ENCODE measurements at places on chromosomes 12 and 14.
A peak's percentile ranks its signal among the peaks of the same experiment; 100 is the strongest.

- DNase-seq: no peak
Measured at GRCh38 chr12:124171231-124171979, 123.5 kb upstream of the RFLNA start.

GRCh38 chr14:26765768-26766520 lies 168.1 kb upstream of the NOVA1 start:
- DNase-seq: no peak

GRCh38 chr14:99687284-99688209 lies 3.4 kb downstream of the CYP46A1 start:
- DNase-seq: no peak

GRCh38 chr12:27578689-27579372 lies 54.8 kb downstream of the PPFIBP1 start:
- DNase-seq: no peak

GRCh38 chr14:94397289-94398181 lies 9.1 kb upstream of the SERPINA1 start:
- no peak for DNase-seq

DNA sequence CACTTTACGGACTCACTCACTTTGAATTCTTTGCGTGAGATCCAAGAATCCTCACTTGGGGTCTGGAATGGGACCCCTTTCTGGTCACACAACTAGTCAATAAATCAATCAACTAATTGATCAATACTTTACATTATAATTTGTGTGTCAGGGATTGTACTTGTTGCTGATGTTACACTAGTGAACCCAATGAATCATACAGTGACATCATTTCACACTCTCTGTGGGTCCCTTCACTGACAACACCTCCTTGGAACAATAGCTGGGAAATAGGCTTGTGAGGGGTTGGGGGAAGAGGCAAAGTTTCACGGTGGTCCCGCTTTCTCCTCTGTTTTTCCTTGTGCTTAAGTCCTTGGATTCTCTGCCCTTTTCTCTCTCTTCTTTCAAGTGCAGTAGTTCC lies 35.0 kb downstream of the TPH2 start:
- no peak for DNase-seq

GRCh38 chr12:55847033-55847432 lies 4.3 kb upstream of the MMP19 start:
- no peak for DNase-seq

DNA sequence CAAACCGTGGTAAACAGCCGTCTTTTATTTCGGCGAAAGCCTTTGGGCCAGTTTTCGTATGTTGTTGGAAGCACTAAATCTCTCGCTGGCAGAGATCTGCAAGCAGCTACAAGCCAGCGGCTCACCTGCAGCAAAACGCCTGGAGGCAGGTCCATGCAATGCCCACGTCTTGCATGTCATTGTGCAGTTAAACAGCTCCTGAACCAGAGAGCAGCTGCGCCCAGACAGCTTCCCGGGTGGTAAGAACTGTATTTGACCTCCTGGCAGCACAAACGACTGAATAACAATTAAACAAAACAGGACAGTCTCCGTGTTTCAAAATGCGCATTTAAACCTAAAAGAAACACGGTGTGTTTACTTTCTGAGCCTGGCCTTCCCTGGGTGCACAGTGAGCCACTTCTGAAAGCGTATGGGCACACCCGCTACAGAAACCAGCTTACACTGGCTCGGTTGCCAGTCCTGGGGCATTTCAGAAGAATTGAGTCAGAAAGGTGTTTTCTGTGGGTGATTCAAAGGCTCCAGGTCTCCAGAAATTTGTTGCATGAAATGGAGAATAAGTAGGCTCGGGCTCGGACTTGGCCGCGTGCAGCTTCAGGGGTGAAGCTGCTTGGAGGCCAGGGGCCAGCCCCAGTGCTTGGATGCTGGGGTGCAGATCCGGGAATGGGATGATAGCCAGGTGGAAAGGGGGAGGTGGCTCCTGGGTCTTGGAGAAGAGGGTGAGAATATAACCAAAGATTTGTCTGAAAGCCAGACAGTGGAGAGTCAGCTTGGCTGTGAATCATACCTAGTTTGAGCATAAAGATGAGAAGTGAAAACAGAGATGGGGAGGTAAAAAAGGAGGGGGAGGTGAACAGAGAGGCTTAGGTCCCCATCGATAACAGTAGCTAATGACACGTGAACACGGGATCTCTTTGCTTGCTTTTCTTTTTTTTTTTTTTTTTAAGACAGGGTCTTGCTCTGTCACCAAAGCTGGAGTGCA lies 24.9 kb upstream of the FZD10 start:
- no peak for DNase-seq

DNA sequence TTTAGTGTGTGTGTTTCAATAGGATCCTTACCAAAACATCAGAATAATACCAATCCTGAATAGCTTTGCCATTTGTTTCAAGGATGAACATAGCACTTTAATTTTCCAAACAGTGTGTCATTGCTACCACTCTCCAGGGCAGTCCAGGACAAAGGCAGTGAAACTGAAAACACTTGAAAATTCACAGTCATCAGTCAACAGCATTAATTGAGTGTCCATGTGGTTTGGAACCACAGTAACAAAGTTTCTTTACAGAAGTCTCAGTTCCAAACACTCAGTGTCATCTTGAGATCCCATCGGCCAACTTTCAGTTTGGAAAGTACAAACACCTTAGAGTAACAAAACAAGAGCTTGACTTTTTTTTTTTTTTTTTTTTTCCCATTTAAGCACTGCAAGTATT lies 228.4 kb upstream of the SOX5 start:
- no peak for DNase-seq

DNA sequence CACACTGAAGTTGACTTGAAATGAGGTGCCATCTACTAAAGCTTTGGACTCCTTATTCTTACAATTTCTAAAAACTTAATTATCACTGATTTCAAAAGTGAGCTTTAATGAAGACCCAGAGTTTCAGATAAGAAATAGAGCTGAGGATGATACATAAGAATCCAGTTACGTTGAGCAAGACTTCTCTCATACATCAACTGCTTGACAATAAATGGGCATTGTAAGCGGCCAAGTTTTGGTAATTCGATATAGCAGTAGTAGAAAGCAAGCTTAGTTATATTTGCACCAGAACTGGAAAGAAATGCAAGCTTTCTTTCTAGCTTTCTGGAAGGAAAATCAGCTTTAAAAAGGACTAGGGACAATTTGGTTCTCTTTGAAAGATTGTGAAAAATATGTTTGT lies 1359.6 kb downstream of the FSCB start:
- DNase-seq: no peak

DNA sequence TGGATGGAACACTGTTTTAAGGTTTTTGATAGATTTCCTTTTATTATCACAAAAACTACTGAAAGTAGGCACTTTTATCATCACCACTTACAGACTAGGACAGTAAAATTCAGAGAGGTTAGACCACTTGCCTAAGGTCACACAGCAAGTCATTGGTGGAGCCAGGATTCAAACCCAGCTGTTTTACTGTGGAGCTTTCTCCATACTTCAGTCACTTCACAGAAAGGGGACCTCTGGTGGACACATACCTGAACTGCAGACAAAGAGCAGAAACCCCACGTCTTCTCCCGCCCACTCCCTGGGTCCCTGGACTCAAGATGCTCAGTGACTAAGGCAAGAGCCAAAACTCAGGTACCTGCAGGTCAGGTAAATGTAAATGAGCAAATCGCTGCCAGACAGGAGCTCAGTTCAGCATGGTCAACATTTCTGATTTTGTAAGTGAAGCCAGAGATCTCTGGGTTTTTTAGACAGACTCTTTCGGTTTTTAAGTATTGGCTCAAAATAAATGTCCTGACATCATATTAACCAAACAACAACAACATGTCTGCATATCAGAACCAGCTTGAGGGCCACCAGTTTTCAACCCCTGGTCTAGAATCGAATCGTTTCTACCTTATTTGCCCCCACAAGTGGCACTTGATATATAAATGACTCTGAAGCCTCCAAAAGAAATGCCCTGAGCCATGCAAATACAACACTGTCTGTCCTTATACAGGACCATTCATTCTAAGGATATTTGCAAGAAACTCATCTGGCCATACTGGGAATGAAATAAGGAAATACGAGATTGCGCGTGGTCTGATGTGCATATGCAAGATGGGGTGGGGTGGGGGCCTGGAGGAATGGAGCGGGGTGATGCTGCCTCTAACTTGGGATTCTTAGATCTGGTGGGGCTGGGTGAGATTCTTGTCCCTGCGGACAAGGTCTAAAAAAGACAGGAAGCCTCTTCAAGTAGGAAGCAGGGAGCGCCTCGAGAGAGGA lies 110.9 kb downstream of the KSR2 start:
- peak; percentile 61 for DNase-seq

GRCh38 chr12:14716848-14717444 lies 20.5 kb upstream of the GUCY2C start:
- DNase-seq: no peak

- no peak for DNase-seq
Measured at GRCh38 chr12:13817131-13817530, 164.3 kb downstream of the GRIN2B start.

DNA sequence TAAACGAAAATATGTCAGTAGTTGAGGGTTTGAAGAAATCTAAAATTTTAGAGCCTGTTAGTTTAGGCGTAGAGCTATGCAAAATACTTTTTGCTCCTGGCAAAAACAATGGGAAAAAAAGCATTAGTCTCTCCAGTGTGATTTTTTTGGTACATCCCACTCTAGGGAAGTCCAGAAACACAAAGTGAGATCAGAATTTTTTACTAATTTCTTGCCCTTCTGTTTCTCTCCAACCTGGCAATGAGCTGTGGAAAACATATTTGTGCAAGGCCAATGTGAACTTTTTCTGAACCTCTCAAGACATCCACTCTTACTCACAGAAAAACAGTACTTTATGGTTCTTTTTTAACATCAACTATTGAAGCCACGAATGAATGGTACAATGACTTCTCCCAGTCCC lies 56.9 kb upstream of the DCN start:
- DNase-seq: no peak

DNA sequence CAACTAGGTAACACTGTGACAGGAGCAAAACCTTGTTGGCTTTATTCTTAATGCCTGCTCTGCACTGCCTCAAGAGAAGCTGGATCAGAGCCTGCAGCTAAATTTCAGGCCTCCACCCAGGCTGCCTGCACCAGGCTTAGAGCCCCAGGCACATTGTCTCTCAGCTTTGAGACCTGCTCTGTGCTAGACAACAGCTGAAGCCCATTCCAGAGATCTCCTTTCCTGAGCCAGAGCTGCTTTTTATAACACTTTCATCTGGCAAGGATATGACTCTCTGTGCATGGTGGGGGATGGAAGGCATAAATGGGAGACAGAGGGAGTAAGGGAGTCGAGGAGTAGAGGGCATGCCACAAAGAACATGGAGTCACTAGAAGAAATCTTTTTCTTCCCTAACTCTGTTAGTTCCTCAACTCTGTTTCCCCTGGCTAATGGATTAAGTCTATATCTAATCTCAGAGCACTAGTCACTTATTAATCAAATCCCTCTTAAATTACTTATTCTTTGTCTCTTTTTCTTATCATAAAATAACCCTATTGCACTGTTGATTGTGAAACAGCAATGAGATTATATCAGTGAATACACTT lies 27.1 kb upstream of the LUM start:
- no peak for DNase-seq

- no peak for DNase-seq
Measured at GRCh38 chr12:106389151-106389550, 31.6 kb downstream of the POLR3B start.

- no peak for DNase-seq
Measured at GRCh38 chr12:51186465-51187085, 13.6 kb upstream of the TFCP2 start.

DNA sequence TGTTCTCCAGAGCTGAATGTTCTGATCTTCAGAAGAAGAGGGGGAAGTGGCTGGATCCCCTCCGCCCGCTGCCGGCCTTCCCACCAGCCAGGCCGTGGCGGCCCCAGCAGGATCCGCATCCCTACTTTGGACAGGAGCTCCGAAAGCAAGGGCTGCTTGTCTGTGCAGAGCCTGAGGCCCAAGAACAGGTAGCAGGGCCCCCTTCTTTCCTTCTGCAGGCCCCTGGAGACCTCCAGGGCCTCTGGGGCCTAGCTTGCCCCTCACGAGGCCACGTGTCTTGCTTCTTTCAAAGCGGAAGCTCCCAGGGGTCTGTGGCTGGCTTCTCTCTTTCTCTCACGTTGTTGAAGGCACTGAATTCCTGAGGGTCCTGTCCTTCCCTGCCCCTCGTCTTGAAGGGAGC lies 13.2 kb downstream of the PGF start:
- no peak for DNase-seq

DNA sequence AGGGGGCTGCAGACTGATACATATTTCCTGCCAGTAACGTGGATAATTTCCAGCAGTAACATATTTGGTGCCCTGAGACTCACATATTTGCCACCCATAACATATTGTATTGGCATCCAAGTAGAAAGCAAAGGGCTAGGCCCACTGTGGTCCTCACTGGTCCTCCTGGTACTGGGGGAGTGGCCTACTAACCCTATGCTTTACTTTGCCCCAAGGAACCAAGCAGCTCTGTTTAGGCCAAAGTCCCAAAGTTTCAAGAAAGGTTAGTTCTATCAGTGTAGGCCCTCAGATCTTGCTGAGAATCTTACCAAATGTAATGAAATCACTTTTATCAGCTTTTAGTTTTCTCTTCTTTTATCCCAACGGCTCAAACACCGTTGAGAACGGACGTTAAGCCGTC lies 35.4 kb upstream of the NAP1L1 start:
- no peak for DNase-seq

DNA sequence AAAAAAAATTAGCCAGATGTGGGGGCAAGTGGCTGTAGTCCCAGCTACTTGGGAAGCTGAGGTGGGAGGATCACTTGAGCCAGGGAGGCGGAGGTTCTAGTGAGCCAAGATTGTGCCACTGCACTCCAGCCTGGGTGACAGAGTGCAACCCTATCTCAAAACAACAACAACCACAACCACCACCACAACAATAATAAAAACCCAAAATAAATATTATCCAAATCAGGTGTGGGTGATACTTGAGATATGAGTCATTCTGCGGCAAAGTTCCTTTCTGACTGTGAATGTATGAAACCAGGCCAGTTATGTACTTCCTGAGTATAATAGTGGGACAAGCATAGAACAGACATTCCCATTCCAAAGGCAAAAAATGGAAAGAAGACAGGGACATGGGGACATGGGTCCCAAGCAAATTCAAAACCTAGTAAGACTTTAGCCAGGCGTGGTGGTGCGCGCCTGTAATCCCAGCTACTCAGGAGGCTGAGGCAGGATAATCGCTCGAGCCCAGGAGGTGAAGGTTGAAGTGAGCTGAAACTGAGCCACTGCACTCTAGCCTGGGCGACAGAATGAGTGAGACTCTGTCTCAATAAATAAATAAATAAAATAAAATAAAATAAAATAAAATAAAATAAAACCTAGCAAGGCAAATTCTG lies 9.7 kb upstream of the ERC1 start:
- no peak for DNase-seq

DNA sequence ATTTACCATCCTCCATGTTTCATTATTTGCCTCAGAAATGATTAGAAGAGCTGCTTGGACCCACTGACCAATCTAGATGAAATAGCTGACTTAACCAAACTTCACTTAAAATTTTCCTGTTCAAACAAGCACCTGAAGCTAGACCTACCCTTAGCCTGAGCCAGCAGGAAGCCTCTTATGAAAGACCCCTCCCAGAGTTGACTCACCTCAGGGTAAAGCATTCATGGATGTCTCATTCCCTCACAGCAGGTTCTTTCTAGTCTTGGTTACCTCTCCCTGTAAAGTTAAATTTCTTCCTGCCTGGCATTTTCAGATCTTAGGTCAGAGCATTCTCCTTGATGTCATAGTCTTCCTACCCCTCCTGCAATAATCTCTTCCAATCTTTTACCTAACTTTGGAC lies 1209.8 kb downstream of the FLRT2 start:
- no peak for DNase-seq
